GM13976 (cell line): ENCODE measurements at places on chromosomes 6 and 20.

DNA sequence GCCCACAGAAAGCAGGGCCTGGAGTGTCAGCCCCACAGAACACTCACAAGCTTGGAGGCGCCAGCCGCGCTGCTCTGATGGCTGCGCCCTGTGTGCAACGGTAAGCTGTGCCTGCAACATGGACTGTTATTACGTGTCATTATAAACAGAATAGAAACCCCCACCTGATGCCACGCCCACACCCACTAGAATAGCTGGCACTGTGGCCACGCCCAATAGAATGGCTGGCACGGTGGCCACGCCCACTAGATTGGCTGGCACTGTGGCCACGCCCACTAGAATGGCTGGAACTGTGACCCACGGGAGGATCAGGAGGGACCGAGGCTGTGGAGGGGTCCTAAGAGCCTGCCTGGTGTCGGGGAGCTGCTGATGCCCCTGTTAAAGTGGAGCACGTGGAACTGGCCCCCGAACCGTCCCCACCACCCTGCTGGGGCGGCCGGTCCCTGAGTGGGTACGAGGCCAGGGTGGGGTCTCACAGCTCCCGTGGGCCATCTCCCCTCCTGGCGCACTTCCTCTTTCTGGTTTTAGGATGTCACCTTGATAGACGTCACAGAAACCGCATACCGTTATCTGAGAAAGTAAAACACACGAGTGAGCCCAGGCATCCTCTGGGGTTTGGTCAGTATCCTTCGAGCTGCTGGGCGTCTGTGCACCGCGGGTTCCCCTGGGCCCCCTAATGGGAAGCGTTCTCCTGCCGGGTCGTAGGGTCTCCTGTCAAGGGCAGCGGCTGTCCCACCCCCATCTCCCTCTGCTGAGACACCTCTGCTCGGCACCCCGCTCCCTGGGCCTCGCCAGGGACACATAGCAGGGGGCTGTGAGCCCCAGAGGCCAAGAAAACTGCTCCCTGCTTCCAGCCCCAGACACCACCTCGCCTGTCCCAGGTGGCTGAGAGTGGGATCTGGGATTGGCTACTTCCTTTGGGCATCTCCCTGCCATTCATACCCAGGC lies 25.4 kb downstream of the SLC17A9 start:
- DNase-seq, result peak; percentile 87

- DNase-seq, result no peak
These were observed 18.6 kb downstream of the FOXO3 start for GRCh38 chr6:108579328-108579721.

- DNase-seq, result no peak
These were observed 6.0 kb downstream of the UQCC1 start for GRCh38 chr20:35405775-35406174.

DNA sequence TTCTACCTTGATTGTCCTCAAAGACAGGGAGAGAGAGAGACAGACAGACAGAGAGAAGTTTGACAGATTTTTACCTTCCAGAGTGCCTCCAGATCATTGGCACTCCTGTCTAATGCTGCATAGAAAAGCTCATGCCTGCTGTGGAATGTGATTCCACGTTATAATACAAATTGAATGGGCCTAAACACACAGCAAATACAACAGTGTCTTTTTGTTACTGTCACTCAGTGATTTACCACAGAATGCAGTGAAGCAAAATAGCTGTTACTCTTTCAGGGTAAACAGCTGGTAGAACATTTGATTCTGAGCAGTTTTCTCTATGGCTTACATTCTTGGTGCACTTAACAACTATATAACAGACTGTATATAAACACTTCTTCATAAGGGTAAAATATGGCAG lies 558.7 kb downstream of the LMBRD1 start:
- no peak for DNase-seq

GRCh38 chr20:36959242-36959641 lies 7.7 kb upstream of the SAMHD1 start:
- no peak for DNase-seq

GRCh38 chr6:19127081-19127480 lies 710.1 kb upstream of the ID4 start:
- DNase-seq, result no peak

- no peak for DNase-seq
These were observed 994 bp downstream of the FOXC1 start for GRCh38 chr6:1610497-1611321.

- no peak for DNase-seq
These were observed 4.1 kb downstream of the ANGPT4 start for GRCh38 chr20:911882-912600.

DNA sequence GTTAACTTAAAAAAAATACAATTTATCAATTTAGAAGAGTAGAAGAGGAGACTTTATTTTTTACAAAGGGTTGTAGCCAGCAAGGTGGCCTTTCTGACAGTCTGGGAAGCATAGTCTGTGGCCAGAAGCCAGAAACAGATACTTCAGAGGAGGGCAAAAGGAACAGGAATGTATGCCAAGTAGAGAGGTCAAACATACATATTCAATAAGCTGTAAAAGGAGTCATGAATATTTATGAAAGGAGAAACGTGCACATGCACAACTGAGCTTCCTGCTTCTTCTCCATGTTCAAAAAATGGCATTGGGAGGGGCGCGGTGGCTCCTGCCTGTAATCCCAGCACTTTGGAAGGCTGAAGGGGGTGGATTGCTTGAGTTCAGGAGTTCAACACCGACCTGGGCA lies 43.9 kb upstream of the FAM184A start:
- no peak for DNase-seq

GRCh38 chr20:23287354-23288190 lies 63.0 kb upstream of the NXT1 start:
- DNase-seq, result no peak

- DNase-seq, result no peak
These were observed 138.1 kb downstream of the TBXT start for GRCh38 chr6:166029506-166029905.

DNA sequence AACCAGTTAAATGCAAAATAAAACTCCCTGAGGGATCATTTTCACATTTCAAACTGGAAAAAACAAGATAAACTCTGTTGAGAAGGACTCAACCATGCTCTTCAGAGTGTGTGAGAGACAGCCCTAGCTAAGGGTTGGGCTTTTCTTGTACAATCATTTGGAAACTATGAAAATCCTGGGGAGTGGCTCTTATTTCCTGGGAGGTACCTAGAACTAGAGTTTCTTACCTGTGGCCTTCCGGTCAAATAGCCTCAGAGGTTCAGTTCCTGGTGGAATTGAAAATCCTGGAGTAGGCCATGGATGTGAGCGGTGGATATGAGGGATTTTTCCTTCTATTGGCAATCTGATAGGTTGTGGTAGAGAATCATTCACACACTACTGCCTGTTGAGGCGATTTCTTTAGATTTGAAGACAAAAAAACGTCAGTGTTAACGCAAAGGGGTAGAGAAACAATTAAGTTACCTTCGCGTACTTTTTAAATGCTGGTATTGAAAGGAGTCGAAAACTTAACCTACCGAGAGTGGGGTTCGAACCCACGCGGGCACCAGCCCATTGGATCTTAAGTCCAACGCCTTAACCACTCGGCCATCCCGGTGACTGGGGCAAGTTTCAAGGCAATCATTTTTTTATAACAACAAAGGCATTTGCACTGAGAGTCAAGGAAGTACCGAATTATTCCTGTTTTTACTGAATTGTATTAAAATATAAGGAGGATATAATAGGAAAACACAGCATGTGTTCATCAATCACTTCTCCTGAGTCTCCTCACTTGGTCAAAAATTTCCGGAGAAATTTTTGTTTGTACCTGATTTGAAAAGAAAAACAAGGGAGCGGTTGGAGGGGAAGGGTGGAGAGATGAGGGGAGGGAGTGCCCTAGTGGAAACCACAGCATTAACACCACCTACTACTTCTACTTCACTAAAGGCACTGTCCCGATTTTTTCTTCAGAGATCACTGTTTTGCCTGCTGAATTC lies 191.3 kb downstream of the OR2B2 start:
- DNase-seq, result no peak

GRCh38 chr20:37256286-37256685 lies 5.3 kb downstream of the GHRH start:
- no peak for DNase-seq

GRCh38 chr20:13684566-13685222 lies 46.0 kb upstream of the TASP1 start:
- peak; percentile 28 for DNase-seq

- no peak for DNase-seq
These were observed 884.5 kb upstream of the GJE1 start for GRCh38 chr6:141248021-141248799.

DNA sequence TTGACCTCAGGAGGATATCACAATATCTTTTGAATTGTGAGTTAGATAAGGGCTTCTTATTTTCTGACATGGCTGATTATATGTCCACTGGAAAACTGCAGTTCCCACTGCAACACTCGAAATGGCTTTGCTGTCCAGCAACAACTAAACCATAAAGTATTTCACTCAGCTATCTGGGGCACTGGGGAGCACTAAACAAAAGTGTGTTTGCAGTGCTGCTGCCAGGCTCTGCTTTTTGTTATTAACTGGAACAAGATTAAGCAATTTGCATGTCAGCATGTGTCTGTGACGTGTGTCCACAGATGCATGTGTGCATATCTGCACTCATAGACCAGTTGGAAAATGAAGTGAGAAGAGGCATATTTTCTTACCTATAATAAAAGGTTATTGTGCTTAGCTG lies 107.8 kb upstream of the CCN2 start:
- DNase-seq, result no peak

DNA sequence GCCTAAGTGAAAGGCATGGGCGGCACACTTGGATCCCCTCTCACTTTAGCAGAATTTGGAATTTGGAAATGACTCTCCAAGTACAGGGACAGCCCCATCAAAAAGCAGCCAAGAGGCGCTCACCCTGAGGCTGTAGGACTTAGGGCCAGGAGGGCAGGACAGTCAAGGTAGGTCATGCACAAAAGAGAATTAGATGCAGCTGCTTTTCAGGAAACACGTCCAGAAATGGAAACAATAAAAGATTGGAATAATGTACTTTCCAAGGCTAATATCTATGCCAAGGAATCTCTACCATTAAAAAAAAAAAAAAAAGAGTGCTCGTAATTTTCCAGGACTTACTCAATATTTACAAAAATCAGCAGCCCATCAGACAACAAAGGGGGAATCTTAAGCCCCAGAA lies 19.9 kb downstream of the PREP start:
- DNase-seq, result no peak

DNA sequence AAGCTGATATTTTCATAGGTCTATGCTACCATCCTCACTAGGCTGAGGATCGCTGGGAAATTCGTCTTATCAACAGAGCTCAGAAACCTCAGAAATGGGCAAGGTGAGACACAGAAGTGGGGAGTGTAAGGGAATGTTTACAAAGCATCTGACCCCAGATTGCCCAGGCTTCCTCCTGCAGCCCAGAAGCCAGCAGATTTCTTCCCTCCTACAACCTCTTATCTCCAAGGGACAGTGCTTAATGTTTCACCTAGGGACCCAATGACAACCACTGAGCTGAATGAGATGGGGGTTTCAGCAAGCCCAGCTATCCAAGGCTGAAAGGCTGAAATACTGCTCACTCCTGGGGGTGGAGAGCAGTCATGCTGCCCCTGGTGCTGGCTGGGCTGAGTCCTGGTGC lies 52.4 kb upstream of the TBC1D7 start:
- DNase-seq, result no peak

DNA sequence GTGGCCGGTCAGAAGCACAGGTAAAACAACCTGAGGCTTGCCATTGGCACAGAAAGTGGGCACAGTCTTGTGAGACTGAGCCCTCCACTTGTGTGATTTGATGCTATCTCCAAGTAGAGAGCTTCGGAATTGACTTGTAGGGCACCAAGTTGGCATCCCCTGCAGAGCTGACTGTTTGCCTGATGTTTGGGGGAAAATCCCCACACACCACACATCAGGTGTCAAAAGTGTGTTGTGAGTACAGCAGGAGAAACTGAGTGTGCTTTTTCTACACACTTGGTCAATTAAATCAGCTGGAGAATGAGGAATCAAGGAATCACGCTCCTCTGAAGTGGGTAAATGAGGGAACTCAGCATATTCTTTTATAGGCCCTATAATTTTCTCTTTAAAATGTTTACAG lies 989 bp downstream of the SERINC3 start:
- DNase-seq, result no peak
